ENCODE measurements at places on chromosomes 11 and 22.

DNA sequence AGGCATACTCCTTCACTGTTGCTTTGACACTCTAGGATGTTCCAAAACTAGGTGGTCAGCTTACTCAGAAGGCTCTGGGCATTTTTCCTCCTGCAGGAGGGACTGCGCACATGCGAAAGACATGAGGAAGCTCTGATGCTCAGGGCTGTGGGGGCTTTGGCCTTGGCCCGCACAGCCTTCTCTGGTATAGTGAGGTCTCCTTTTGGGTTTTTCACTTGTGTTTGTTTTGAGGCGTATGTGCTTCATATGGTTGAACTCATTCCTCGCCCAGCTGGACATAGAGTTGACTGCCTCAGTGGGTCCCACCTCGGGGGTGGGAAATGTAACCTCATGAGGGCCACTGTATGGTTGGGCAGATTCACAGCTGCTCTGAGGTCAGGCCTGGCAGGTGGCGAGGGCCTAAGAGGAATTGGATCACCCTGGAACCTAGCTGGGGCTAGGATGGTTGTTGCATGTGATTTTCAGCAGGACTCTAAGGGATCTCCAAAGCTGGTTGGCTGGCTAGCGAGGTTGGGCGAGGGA lies 63.7 kb downstream of the PTPRJ start:
- no peak overlapping the region for H3K4me3 ChIP-seq
- no peak for DNase-seq
- H3K27ac ChIP-seq: no peak overlapping the region

GRCh38 chr11:15835788-15836411 lies 520.4 kb downstream of the SOX6 start:
- no peaks in the 10 kb centered on the region for H3K27me3 ChIP-seq
- no peak for DNase-seq
- no peaks in the 10 kb centered on the region for H3K36me3 ChIP-seq
- H3K4me3 ChIP-seq: no peak overlapping the region

DNA sequence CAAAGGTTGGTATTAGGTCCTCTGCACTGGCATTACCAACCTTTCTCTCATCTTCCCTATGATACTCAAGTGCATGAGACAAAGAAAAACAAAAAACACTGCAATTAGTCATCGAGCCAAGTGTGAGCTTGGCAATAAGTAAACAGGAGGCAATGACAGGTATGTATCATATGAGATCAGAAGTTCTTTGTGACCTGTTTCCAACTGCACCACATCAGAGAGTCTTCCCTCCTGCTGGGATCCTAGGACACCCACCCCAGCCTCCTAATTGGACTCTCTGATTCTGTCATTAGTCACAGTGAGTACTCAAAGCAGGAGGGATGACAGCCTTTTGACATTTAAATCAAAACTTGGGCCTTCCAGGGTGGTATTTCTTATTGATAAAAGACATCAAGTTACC lies 7.8 kb upstream of the JAML start:
- H3K27ac ChIP-seq: no peak overlapping the region
- H3K36me3 ChIP-seq: no peaks in the 10 kb centered on the region
- no peaks in the 10 kb centered on the region for H3K4me1 ChIP-seq
- H3K27me3 ChIP-seq: peaks cover 16% of the 10 kb centered on the region
- H3K4me3 ChIP-seq: no peak overlapping the region

GRCh38 chr22:18905540-18906409 lies at the start of gene DGCR6:
TSS of gene DGCR6 (plus strand) at chr22:18906320. CDS start at chr22:18906375, 55 bp downstream.
- H3K36me3 ChIP-seq: no peaks in the 10 kb centered on the region
- no peaks in the 10 kb centered on the region for H3K27me3 ChIP-seq
- no peak for DNase-seq
- no peaks in the 10 kb centered on the region for H3K4me1 ChIP-seq
- H3K27ac ChIP-seq: no peak within 1 kb of the TSS
- no peak within 1 kb of the TSS for H3K4me3 ChIP-seq

DNA sequence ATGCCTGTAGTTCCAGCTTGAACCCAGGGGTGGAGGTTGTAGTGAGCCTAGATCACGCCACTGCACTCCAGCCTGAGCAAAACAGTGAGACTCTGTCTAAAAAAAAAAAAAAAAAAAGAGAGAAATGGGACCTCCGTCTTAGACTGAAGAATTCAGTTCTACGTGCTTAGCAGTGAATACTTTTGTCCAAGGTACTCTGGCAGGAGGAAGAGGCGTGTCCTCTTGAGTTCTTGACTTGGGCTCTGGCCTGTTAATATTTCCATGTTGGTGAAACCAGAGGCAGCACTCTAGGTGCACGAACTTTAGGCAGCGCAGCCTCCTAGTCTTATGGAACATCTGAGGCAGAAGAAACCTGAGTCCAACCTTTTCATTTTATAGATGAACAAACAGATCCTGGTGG lies 2.4 kb downstream of the HMBS start:
- DNase-seq: no peak
- no peaks in the 10 kb centered on the region for H3K27me3 ChIP-seq
- no peak overlapping the region for H3K4me3 ChIP-seq
- peaks cover 37% of the 10 kb centered on the region for H3K36me3 ChIP-seq
- H3K27ac ChIP-seq: no peak overlapping the region

GRCh38 chr11:91373497-91373896 lies 851.1 kb upstream of the FAT3 start:
- H3K4me3 ChIP-seq: no peak overlapping the region
- H3K4me1 ChIP-seq: no peaks in the 10 kb centered on the region
- H3K27me3 ChIP-seq: no peaks in the 10 kb centered on the region
- H3K36me3 ChIP-seq: no peaks in the 10 kb centered on the region
- DNase-seq: no peak

- H3K36me3 ChIP-seq: no peaks in the 10 kb centered on the region
- no peak for DNase-seq
- H3K4me3 ChIP-seq: no peak overlapping the region
- H3K27ac ChIP-seq: no peak overlapping the region
Observed at GRCh38 chr11:119875841-119876600, 147.0 kb upstream of the NECTIN1 start.

DNA sequence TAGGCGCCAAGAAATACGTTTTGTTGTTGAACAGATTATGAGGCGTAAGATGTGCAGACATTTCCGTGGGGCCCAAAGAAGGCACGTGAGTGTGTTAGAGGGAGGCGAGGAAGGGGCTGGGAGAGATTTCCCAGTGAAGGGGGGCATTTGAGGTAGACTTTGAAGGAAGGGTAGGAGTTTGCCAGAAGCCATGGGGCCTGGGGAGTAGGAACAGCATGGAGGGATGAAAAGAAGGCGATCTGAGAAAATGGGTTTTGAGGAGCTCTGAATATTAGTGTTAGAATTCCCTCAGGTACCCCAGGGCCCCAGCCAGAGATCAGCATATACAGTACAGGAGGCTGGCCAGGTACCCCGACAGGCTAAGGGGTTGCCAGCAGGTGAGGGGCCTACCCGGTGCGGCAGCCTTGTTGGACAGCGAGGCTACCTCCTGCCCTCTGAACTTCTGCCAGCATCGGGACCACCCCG lies 414 bp upstream of the MIEF1 start:
- H3K4me3 ChIP-seq: peak overlapping the region; percentile 81
- DNase-seq: no peak
- H3K36me3 ChIP-seq: peaks cover 33% of the 10 kb centered on the region
- H3K27me3 ChIP-seq: no peaks in the 10 kb centered on the region
- no peak overlapping the region for H3K27ac ChIP-seq
- H3K4me1 ChIP-seq: peaks cover 20% of the 10 kb centered on the region

GRCh38 chr11:127639916-127640315 lies 639.3 kb upstream of the KIRREL3 start:
- no peak overlapping the region for H3K4me3 ChIP-seq
- H3K4me1 ChIP-seq: peaks cover 3% of the 10 kb centered on the region
- no peak for DNase-seq
- H3K27me3 ChIP-seq: no peaks in the 10 kb centered on the region

All from neuronal stem cell (in vitro differentiated cells).